ENCODE measurements at places on chromosomes 1 and 21.

DNA sequence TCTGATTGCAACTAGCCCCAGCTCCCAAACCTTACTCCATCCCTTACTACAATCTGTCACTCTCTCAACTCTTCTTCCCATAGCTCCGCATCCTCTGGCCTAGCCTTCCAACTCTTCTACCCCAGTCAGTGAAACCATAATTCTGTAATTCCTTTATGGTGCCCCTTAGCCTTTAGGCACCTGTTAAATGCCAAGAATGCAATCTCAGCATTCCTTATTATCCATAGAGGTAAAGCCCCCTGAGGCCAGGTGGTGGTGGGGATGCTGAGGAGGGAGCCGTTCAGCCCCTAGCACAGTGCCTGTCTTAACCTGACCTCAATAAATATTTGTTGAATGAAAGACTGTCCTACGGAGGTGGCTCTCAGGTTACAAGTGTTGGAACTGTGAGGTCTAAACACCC, 14.0 kb downstream of the ATP1A2 start:
- DNase-seq: no peak

GRCh38 chr1:202131956-202132821, 9.5 kb downstream of the GPR37L1 start:
- no peak for DNase-seq

DNA sequence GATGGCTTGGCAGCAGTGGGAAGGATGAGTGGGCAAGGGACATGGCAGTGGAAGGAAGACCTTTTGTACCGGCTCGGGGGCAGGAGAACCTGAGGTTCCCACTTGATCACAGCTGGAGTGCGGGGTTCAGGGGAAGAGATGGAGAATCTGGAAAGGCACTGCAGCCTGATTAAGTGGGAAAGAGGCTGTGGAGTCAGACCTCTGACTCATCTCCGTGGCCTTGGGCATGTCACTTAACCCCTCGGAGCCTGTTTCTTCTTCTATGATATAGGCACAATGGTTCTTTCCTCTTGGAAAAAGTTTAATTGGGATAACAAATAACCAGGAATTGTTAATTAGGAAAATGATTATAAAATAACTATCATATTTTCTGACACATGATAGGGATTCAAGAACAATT, 13.1 kb upstream of the TMEM61 start:
- DNase-seq: no peak

DNA sequence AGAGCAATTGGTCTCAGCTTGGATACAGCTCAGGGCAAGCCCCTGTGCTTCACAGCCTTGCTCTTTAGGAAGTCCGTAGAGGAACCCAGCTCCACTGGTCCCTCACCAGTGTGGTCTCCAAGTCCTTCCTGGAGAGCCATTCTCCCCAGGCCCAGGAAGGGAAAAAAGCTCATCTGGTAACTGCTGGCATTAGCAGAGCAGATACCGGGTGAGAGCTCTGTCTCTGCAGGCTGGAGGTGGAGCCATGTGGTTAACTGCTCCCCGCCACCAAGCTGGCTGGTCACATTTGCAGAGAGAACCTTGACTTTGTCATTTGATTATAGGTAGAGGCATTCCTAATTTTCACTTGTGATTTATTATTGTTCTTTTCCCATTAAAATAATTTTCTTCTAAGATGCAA, 169.6 kb downstream of the ROR1 start:
- no peak for DNase-seq

GRCh38 chr1:228009116-228009827, 2.5 kb downstream of the WNT3A start:
- DNase-seq: no peak

- DNase-seq: no peak
Observed at GRCh38 chr1:203089651-203090045, 3.8 kb upstream of the MYOG start.

GRCh38 chr1:18089488-18089887, 18.1 kb upstream of the IGSF21 start:
- no peak for DNase-seq

DNA sequence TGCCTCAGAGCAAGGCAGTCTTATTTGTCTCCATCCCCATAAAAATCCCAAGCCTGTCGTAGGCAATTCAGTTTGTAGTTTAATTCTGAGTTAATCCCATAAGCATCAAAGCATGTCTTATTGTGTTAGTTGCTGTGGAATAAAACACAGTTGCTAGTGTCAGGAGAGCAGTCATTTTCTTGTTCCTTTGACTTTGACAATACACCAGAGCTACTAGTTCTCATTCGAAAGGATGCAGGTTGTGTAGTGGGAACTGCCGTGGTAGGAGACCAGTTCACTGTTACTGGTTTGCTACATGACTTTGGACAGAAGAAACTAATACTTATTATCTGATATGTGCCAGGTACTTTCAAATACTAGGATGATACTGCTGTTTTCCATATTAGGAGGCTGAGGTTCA, 23.5 kb downstream of the LRIG2 start:
- no peak for DNase-seq

DNA sequence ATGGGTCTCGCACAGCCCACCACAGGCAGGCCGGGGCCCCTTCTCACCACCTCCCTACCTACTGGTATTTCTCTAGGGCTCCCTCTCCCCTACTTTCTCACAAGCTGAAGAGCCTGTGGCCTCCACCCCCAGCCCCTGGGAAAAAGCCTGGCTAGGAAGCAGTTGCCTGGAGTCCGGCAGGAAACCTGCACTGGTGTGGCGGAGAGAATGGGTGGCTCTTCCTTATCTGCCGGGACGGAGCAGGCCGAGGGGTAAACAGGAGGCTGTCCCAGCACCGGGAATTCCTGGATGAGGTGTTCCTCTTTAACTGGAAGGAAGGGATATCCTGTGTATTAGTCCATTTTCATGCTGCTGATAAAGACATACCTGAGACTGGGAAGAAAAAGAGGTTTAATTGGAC, 125.8 kb downstream of the TLR5 start:
- DNase-seq: no peak

DNA sequence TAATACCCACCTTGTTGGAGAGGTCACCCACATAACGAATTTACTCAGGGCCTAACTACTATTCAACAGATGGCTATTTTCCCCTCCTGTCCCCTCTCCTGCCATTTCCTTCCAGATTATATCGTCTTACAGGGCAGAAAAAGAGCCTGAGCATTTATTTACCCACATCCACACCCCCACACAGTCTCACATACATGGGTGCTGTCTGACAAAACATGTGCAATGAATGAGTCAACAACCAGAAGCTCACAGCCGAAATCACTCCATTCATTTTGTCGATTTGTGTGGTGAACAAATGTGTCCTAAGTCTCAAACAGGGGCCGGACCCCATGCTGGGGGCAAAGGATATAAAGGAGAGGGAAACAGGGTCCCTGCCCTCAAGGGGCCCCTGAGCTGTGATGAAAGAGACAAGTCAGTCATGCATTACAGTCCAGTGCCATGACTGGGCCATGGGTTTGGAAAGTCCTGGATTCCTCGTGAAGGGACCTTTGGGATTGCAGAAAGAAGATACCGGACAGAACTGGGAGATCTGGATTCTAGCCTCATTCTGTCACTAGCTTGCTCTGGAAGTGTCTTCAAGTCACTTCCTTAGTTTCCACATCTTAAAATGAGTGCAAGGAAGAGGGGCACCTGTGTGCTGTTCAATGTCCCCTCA, 16.4 kb upstream of the ZNF683 start:
- DNase-seq: no peak

DNA sequence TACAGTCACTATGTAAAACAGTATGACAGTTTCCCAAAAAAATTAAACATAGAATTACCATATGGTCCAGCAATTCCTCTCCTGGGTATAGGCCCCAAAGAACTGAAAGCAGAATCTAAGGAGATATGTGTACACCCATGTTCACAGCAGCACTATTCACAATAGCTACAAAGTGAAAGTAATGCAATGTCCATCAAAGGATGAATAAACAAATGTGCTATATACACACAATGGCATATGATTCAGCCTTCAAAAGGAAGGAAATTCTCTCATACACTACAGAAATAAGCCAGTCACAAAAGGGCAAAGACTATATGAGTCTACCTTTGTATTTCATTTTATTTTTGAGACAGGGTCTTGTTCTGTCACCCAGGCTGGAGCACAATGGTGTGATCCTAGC, 120.4 kb downstream of the TOMM20 start:
- DNase-seq: no peak

DNA sequence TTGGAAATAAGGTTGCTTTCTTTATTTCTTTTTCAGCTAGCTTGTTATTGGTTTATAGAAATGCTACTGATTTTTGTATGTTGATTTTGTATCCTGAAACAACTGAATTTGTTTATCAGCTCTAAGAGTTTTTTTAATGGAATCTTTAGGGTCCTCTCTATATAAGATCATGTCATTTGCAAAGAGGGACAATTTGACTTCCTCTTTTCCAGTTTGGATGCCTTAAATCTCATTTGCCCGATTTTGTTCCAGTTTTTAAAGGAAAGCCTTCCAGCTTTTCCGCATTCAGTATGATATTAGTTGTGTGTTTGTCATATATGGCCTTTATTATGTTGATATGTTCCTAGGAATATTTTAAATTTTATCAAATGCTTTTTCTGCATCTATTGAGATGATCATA, 31.7 kb downstream of the SLC35A3 start:
- DNase-seq: no peak

GRCh38 chr21:42341776-42342542, 8.8 kb downstream of the TFF2 start:
- no peak for DNase-seq

GRCh38 chr1:232643251-232643650, 13.3 kb upstream of the SIPA1L2 start:
- no peak for DNase-seq

DNA sequence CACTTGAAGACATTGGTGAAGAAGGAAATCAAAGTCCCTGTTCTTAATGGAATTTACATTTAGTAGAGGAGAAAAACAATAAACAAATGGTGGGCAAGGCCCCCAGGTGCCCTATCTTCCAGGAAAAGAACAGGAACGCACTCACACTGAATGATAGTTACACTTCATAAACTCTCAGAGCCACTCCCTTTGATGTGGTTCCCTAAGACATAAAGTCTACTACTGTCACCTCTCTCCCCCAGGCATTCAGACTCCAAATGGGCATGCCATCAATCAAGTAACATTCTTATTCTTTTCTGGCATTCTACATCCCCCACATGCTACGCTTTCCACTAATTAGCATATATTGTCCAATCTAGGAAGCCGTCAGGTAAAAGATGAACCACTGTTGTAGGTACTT, 36.6 kb upstream of the PIGC start:
- no peak for DNase-seq

DNA sequence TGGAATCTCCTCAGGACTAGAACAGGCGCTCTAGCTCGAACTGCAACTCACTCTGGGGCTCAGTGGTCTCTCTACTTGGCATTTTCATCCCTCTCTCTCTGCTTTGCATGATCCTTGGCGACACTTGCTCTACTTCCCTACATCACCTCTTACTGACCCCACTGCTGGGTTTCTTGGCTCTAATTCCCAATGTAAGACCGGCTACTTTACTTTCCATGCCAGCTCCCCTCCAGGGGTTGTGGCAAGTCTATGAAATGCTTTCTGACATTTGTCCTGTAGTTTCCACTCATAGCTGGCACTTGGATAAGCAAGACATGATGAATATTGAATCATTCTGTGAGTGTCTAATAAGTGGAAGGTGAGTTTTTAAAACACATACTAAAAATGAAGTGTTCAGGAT, 292.3 kb downstream of the USP25 start:
- DNase-seq: no peak

DNA sequence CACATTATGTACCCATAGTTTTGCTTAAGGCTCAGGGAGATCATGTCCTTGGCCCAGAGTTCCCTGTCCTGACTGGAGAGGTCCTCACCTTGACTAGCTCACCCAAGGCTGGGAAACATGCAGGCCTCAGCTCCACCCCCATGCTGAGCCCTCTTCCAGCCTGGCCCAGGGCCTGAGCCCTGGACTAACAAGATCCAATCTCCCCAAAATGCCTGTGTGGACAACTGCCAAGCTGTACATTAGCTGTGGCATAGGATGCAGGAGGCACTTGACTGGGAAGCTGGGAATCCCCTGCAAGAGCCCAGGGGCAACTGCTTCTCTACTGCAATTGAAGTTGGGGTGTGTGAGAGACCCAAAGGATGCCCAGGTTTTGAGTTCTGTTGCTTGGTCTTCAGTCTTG, 2.1 kb downstream of the LINGO4 start:
- DNase-seq: no peak

GRCh38 chr1:174605198-174605597, 157.4 kb downstream of the GPR52 start:
- DNase-seq: no peak

GRCh38 chr1:153563991-153564390, 1.7 kb downstream of the S100A2 start:
- no peak for DNase-seq

DNA sequence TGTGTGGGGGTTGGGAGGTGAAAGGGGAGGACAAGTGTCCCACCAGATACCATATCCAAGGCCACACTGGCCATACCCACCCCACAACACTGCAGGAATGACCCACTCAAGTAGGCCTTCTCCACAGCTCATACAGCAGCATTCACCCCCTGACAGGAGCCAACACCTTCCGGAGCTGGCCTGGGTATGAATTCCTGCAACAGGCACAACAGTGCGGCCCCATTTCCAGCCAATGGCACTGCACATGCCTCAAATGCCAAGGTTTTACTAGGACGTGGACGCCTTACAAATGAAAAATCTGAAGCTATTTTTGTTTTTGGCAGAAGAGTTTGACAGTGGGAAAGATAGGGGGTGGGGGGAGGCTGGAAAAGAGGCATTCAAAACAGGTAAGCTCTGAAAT, 2.0 kb downstream of the KCND3 start:
- DNase-seq: no peak

DNA sequence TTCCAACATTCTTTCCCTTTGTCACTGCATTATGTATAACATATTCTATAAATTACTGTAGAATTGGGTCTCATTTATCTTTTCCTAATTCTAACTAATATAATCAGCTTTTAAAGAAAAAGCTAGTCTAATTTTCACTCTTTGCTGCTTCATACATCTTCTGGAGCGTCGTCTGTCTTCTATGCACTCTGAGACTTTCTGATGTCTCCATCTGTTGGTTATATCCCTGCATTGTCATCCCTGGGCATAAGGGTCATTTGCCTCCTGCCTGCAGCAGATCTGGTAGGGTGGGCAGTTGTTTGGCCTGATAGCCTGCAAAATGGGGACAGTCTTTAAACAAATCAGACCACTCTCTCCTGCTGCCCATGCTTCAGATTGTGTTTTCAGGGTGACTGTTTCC, 40.8 kb upstream of the DYNLT5 start:
- no peak for DNase-seq

DNA sequence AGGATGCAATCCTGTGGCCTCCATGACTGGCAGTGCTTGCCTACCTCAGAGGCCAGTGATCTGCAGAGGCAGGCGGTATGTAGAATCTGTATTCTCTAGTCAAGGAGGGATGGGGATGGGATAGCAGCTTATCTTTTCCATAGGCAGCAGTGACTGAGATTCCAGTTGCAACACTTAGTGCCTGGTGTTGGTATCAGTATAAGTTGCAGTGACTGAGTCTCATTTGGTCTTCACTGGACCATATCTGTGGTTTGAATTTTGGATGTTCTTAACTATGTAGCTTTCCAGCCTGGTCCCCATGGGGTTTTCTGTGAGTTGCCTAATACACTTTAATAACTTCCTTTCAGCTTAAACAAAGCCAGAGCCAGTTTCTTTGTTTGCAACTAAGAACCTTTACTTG, 16.5 kb downstream of the DYRK1A start:
- no peak for DNase-seq

- DNase-seq: no peak
Observed at GRCh38 chr1:228007049-228007800, 427 bp downstream of the WNT3A start.

- DNase-seq: no peak
Observed at GRCh38 chr1:240579511-240579910, 32.4 kb downstream of the GREM2 start.

GRCh38 chr1:210771131-210771530, 362.8 kb downstream of the KCNH1 start:
- no peak for DNase-seq

- DNase-seq: no peak
Observed at GRCh38 chr1:246730839-246731238, 6.6 kb downstream of the SCCPDH start.

All from hematopoietic multipotent progenitor cell treated with erythropoietin and hydrocortisone succinate and interleukin-3 and kit ligand, for 15 days (in vitro differentiated cells).